ENCODE measurements at places on chromosomes 1 and 21.
A peak's percentile ranks its signal among the peaks of the same experiment; 100 is the strongest.

GRCh38 chr1:11478571-11479374 is at the start of gene DISP3:
Gene DISP3, plus strand, starts transcription at chr1:11479155. Its CDS starts 21,838 bp downstream, at chr1:11500993.
- DNase-seq, result peak; percentile 9

GRCh38 chr1:1687846-1688245 is 4.7 kb downstream of the SLC35E2B start:
- no peak for DNase-seq

DNA sequence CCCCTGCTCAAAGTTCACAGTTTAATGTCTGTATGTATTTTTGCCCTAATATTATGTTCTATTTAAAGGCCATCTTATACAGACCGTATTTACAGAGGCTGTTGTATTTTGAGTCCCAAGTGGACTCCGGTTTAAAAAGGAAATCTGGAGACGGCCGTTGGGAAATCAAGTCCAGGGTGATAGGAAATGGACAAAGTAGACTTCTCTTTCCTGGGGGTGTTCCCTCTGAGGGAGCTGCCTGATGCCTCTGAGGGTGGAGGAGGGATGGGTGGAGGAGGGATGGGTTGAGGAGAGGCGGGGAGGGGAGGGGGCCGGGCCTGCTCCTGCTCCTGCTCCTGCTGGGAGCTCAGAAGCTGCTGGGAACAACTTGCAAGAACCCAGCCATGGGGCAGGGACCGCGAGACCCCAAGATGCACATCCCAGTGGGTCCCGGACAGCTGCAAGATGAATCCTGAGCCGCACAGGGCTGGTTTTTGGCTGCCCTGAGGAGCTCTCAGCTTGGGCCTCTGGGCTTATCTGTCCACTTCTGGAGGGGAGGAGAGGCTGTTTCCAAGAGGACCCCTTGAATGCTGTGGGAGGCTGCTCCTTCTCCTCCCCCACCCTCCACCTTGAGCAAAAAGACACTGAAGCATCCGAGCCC is 12.0 kb upstream of the ACTL8 start:
- DNase-seq, result no peak

- DNase-seq, result peak; percentile 61
Observed at GRCh38 chr1:19468397-19468956, 16.9 kb downstream of the CAPZB start.

DNA sequence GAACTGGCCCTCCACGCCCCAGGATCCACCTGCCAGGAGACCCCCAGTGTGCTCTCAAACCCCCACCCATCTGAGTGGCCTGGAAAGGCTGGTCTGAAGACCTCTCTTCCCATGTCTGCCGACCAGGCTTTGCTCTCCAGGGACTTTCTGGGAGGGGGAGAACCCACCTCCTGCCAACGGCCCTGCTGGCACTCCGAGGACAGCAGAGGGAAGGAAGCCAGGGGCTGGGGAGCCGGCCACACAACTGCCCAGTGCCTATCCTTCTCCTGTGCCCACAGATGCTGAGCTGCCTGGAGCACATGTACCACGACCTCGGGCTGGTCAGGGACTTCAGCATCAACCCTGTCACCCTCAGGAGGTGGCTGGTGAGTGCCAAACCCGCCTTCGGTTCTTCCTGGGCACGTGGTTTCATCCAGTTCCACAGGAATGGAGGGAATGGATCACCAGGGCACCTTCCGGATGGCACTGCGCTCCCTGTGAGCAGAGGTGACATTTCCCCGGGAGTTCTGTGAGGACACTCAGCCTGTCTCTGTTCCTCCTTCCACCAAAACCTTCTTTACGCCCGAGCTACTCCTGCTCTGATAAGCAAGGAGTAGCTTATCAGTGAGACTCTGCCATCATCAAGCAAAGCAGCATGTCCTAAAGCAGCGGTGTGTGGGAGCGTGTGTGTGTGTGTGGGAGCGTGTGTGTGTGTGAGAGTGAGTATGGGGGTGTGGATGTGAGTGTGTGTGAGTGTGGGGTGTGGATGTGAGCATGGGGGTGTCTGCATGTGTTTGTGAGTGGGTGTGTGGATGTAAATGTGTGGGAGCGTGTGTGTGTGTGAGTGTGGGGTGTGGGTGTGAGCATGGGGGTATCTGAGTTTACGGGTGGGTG is 105.5 kb downstream of the PDE9A start:
- no peak for DNase-seq

- no peak for DNase-seq
Observed at GRCh38 chr1:44549510-44549909, 124.8 kb downstream of the TMEM53 start.

- no peak for DNase-seq
Observed at GRCh38 chr1:44405031-44405797, at the start of gene RNF220. Gene RNF220, plus strand, starts transcription at chr1:44405255.

- no peak for DNase-seq
Observed at GRCh38 chr1:204376919-204377799, 17.4 kb upstream of the PLEKHA6 start.

- DNase-seq, result no peak
Observed at GRCh38 chr1:24409535-24409934, 4.0 kb downstream of the STPG1 start.

GRCh38 chr1:47226839-47227215 is 5.2 kb downstream of the TAL1 start:
- no peak for DNase-seq

DNA sequence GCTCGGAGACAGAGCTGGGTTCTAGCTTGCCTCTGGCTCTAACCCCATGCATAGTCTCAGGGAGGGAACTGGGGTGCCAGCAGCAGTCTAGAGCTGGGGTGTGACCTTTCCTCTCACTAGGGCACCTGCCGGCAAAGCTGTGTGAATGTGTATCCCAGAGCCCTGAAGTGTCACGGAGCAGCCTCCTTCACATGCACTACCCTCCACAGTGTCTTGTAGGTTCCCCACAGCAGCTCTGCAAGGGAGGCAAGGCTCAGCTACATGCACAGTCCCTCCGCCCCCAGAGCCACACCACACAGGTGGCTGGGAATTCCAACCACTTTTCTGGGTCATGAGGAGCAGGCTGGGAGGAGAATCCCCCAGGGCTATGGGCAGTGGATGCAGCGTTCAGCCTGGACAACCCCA is 7.7 kb upstream of the HPCA start:
- DNase-seq, result no peak

GRCh38 chr1:26215246-26215645 is 18.8 kb upstream of the CEP85 start:
- no peak for DNase-seq

DNA sequence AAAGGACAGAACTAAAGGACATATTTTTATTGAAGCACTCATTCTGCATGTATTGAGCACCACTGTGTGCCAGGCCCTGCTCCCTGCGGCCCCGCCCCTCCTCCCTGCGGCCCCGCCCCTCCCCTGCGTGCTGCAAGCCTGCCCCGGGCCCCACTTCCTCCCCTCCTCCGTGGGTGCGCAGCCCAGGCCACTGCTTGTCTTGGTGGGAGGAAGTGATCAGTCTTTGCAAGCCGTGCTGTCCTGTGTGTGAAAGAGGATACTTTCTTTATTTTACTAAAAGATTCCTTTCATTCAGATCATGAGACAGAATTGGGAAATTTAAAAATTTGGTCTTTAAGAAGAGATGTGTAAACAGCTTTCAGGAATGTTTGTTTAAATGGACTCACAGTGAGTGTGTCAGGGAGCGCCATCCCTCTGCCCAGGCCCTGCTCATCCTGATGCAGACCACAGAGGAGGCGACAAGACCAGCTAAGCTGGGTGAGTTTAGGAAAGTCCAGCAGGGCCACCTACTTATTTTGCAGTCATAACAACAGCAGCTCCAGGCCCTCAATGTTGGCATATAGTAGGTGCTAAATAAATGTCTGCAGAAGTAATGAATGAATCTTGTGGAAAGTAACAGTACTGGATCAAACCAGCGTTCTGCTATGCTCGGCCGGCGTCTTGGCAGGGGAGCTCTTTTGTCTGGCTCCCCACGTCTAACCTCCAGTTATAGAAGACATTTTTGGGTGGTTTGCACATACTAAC is 88.3 kb upstream of the SELENON start:
- DNase-seq, result peak; percentile 21

DNA sequence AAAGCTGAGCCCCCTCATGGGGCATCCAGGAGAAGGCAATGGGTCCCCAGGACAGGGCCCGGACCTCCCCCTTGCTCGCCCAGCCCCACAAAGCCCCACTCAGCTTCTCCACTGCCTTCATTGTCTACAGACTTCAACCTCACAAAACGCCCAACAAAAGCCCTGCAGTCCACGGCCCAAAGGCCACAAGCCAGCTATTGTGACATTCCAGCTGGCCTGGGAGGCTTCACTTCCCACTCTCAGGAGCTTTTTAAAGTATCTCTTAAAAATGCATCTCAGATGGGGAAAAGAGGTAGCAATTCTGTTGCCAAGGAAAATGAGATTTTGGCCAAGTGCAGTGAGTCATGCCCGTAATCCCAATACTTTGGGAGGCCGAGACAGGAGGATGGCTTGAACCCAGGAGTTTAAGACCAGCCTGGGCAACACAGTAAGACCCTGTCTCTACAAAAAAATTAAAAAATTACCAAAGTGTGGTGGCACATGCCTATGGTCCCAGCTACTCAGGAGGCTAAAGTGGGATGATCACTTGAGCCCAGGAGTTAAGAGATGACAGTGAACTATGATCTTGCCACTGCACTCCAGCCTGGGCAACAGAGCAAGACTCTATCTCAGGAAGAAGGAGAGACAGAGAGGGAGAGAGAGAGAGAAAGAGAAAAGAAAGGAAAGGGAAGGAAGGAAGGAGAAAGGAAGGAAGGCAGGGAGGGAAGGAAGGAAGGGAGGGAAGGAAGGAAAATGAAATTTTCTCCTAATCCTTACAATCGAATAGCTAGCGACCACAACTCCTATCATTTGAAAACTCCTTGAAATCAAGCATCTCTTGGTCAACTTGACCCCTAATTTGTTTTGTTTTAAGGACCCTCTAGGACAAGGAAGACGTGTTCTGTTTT is 31.4 kb upstream of the TARDBP start:
- DNase-seq, result no peak

GRCh38 chr1:203340112-203340790 is 10.7 kb downstream of the FMOD start:
- DNase-seq, result no peak

GRCh38 chr1:234440348-234440747 is 38.6 kb downstream of the TARBP1 start:
- DNase-seq, result no peak

DNA sequence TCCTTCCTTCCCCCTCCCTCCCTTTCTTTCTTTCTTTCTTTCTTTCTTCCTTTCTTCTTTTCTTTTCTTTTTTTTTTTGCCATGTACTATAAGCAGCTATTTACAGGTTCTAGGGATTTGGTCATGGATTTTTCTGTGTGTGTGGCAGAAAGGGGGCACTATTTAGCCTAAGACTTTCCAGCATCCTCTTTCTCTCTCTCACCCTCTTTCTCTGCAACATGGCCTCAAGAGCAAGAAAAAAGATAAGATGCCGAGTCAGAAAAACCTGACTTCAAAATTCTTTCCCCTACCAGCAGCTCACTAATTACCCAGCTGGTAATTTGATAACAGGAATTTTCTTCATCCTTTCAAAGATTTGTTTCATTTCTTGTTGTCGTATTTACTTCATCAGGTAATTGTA is 458.3 kb upstream of the ADAMTS5 start:
- DNase-seq, result no peak

- no peak for DNase-seq
Observed at GRCh38 chr1:173954179-173954578, 37.1 kb upstream of the SERPINC1 start.

GRCh38 chr21:15031790-15032357 is 32.9 kb downstream of the NRIP1 start:
- no peak for DNase-seq

DNA sequence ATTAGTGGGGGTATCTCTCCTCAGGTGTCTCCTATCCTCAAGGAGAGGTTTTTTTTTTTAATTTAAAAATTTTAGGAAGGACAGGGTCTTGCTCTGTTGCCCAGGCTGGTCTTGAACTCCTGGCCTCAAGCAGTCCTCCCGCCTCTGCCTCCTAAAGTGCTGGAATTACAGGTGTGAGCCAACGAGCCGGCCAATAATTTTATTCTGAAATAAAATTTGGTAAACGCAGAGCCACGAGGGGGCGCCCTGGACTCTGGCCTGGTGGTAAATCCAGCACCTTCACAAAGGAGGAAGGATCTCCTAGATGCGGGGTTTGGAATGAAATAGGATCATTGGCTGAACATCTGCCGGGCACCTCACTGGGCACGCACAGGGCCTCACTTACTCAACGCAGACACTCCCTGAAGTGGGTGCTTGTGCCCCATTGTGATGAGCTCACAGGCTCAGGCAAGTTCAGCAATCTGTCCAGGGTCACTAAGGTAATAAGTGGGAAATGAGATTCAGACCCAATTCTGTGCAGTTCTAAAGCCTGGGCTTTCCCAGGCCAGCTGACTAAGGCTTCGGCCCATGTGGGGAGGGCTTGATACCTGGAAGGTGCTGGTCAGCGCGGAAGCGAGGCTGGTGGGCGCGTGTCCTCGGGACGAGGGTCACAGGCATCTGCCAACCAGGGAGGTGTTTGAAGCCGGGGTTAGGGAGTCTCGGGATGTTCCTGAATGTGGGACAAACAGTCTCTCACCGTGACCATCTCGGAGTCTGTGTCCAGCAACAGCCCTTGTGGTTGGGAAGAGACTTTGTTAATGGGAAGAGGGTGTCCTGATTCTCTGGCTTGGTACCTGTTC is 32.7 kb upstream of the ETV3 start:
- no peak for DNase-seq

- no peak for DNase-seq
Observed at GRCh38 chr1:166089804-166090203, 77.0 kb downstream of the FAM78B start.

DNA sequence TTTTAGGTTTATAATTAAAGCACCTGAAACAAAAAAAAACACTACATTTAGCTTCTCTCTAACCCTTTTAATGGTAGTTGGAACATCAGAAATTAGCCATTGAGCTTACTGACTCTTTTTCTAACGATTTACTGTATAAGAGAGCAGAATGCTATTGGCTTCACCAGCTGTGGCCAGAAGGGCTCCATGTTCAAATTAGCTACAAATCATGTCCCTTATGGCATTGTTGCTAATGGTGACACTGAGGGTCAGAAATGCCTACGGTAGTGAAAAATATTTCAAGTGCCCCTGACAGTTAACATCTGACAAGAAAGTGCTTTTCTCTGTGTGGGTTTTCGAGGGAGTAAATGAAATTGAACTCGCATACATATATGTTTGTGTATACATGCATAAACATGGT is 232.7 kb downstream of the NFIA start:
- no peak for DNase-seq

GRCh38 chr1:167621780-167622313 is 8.2 kb upstream of the RCSD1 start:
- DNase-seq, result no peak

DNA sequence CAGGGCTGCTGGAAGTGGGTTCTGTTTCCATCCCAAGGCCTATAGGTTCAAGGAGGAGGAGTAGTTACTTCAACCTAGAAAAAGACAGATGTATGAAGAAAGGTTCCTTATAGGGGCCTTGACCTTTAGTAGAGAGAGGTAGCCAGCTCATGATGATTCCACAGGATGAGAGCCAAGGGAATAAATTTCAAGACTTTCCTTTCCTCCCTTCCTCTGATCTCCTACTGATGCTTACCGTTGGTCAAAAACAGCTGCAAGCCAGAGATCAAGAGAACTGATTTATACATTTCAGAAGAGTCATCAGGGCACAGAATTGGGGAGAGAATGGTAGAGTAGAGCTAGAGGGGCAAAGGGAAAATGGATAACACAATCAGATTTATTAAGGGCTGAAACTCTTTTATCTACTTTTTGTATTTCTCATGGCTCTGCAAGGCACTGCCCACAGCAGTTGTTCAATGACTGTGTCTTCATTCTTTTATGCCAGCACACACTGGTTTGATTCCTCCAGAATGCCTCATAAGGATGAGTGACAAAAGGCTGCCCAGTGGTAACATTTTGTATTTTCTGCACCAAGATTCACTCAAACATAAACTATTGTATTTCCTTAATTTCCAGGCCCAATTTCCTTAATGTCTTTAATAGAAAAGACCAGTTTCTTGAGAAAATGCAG is 37.4 kb downstream of the AK5 start:
- no peak for DNase-seq

Data from stimulated activated CD8-positive, alpha-beta memory T cell treated with anti-CD3 and anti-CD28 coated beads, Interleukin-7, amount 100 ng/mL, for 4 hours (primary cell).